AG08396 (cell line): ENCODE measurements at places on chromosomes 13 and 19.

DNA sequence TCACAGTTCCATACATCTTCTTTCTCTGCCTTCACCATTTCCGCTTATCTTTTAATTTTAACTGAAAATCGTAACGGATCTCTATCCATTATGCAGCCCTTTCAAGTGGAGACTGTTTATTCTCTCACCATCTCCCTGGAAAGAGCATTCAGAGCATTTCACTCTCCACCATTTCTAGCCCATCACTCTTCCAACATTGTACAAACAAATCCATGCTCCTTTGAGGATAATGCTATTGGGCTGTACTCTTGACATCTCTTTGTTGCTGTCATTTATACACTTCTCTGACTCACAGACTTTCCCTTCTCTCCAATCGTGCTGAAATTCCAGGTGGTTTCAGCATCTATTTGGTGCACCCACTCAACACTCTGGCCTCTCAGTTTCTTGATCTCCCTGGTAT is 71.4 kb downstream of the NAA16 start:
- DNase-seq, result no peak

GRCh38 chr19:947707-948539 is 22.1 kb downstream of the ARID3A start:
- no peak for DNase-seq

DNA sequence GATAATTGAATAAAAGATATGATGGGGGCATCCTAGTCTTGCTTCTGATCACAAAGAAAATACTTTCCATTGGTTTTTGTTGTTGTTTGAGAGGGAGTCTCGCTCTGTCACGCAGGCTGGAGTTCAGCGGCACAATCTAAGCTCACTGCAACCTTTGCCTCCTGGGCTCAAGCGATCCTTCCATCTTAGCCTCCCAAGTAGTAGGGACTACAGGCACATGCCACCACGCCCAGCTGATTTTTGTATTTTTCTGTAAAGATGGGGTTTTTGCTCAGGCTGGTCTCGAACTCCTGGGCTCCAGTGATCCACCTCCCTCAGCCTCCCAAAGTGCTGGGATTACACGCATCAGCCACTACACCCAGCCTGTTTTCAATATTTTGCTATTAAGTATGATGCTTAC is 17.1 kb upstream of the PSMC4 start:
- DNase-seq, result no peak

- no peak for DNase-seq
Observed at GRCh38 chr13:61728471-61728870, 312.8 kb upstream of the PCDH20 start.
